Left lobe of liver (tissue), 2 donors: ENCODE measurements at places on chromosomes 3 and 15.

- DNase-seq = no peak
These were observed 42.9 kb downstream of the DCUN1D1 start for GRCh38 chr3:182937293-182938051.

DNA sequence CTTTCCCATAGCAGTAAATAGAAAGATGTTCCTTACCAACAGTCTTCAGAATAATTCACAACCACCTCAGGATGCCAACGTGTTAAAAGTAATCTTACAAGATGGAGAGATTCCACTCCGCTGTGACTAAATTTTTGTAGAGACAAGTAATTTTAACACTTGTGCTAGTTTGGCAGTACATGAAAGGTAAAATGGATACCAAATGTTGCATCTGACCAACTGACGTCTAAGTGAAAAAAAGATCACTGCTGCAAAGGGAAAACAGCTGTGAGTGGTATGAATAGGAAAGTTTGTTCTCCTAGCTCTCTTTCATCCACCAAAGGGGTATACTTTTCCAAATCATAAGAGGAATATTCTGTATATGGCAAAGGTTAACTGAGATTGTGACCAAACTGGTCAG lies 2.6 kb downstream of the SPG21 start:
- DNase-seq = no peak

DNA sequence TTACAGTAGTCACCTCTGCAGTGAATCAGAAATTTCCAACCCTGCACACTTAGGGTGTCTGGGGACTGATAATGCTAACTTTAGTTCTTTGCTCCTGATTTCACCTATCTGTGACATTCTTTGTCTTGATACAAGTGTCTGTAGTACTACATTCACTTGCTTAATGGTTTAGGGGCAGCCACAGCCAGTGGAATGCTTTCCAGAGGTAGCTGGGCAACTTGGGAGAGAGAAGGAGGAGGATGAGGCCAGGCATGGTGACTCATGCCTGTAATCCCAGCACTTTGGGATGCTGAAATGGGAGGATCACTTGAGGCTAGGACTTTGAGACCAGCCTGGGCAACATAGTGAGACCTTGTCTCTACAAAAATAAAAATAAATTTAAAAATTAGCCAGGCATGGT lies 8.5 kb downstream of the BAHD1 start:
- DNase-seq = no peak

- DNase-seq = no peak
These were observed 34.3 kb upstream of the PLSCR2 start for GRCh38 chr3:146503461-146504202.

- DNase-seq = peak; percentile 72
These were observed 5.2 kb downstream of the SETD5 start for GRCh38 chr3:9402410-9403228.

DNA sequence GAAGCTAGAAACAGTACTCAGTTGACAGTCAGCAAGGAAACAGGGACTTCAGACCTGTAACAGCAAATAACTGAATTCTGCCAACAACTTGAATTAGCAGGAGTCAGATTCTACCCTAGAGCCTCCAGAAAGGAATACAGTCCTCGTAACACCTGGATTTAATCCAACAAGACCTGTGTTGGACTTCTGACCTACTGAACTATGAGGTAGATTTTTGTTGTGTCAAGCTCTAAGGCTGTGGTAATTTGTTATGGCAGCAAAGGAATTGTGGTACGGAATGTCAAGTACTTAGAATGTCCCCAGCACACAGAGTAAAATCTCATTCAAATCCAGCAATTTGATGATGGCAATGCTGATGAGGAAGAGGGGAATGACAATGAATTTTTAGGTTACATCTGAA lies 234.1 kb downstream of the LRRN1 start:
- DNase-seq = no peak

DNA sequence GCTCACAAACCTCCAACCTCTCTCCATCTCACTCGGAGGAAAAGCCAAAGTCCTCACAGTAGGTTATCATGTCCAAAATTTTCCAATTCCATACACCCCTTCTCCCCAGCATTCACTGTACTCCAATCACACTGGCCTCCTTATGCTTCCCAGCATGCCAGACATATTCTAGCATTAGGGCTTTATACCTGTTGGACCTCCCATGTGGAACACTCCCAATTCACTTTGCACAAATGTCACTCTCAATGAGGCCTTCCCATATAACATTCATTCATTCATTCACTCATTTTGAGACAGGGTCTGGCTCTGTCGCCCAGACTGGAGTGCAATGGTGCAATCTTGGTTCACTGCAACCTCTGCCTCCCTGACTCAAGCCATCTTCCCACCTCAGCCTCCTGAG lies 19.9 kb downstream of the SCAPER start:
- no peak for DNase-seq

GRCh38 chr3:186060222-186060621 lies 48.7 kb downstream of the ETV5 start:
- DNase-seq = no peak

DNA sequence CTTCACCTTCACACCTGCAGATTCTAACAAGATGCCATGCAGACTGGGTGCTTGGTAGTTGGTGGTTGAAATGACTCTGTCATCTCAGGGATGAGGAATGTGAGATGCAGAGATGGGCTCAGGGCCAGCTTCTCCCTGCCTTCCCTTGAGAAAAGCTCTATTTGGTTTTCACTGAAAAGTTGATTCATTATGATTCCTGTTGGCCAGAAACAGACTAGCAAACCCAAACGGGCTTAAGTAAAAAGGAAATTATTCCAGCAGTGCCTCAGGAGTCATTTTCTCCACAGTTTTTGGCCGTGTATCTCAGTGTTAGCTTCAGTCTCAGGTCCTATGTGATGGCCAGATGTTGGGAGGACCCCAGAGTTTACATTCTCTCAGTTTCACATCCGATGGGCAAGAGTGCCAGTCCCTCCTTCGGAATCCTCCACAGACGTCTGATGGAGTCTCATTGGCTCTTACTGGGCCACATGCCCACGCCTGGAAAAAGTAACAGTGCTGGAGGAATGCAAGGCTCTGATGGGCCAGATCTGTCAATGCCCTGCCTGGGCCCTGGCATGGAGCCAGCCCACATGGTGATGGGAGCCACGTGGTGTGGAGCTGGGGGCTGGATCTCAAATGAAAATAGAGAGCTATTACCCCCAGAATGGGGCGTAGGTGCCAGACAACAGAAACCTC lies 22.3 kb upstream of the SACM1L start:
- DNase-seq = no peak
